CD4-positive, alpha-beta T cell treated with Interleukin-10 for 1 hour (primary cell): ENCODE measurements at places on chromosomes 16 and 17.

GRCh38 chr16:74766729-74767128, 7.9 kb downstream of the FA2H start:
- DNase-seq = no peak

DNA sequence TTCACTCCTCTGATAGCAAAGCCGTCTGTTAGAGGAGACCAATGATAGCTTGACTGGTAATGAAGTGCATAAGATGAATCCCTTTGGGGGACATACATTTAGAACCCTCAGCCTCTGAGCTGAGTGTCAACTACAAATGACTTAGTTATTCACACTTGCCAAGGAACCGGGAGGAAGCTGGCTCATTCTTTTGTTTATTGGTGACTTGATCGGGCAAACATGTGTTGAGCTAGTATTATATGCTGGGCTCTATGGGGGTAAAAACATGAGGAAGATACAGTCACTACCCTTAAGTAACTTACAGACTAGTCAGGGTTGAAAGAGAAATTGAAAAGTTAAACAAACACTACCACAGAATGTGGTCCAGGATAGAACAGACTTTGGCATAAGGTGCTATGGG, 3.0 kb downstream of the CCL16 start:
- no peak for DNase-seq

GRCh38 chr17:77371117-77371887, 230.5 kb downstream of the SEC14L1 start:
- no peak for DNase-seq

GRCh38 chr16:21158208-21159110, at the start of gene LDAF1:
TSS of gene LDAF1 (plus strand) at chr16:21158674. CDS start at chr16:21161183, 2,509 bp downstream.
- peak; percentile 68 for DNase-seq

DNA sequence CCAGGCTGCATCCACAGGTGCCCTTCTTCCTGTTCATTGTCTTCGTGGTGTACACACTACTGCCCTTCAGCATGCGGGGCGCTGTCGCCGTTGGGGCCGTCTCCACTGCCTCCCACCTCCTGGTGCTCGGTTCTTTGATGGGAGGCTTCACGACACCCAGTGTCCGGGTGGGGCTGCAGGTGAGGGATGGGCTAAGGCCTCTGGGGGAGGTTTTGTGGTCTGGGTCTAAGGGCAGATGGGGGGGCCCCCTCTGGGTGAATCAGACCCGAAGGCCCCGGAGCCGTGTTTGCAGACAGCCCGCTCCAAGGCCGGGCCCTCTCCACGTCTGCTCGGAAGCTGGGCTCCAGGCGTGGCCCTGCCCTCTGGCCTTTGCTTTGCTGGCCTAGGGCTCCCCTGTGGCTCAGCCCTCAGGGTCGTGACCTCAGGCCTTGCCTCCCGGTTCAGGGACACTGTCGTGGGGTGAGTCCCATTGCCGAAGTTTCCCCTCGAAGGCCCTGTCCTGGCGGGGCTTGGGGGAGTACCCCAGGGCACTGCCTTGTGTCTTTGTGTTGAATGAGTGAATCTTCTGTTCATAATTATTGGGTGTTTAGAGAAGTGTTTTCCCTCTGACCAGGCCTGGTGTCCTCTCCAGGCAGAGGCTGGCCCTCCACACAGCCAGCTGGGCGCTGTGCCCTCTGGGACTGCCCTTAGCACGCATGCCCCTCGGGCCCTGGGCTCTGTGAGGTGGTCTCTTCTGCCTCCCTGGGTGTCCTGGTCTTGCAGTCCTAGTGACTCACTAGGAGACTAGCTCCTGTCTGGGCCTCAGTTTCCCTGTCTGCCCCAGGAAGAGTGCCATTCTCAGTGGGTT, 25.6 kb downstream of the ADCY7 start:
- DNase-seq = no peak

DNA sequence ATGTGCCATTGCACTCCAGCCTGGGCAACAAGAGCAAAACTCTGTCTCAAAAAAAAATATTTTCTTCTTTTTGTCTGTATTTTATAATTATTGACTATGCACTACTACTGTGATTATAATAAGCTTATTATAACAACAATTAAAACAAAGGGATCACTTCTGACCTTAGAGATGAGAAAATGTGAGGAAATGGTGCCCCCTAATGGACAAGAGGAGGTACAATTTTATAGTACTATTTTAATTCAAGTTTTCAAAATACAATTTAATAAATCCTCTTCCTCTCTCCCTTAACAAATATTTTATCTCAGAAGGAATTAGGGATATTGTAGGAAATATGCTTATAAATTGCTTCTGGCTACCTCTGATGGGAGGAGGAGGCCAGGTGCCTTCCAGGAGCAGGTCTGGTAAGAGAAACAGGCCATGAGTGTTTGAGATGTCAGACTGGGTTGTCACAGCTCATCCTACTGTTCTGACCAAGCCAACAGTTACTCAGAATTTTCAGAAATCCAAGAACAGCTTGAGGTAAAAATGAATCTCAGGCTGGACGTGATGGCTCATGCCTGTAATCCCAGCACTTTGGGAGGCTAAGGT, 14.0 kb downstream of the VPS53 start:
- DNase-seq = peak; percentile 68

- DNase-seq = no peak
These were observed 13.5 kb upstream of the DBNDD1 start for GRCh38 chr16:90032674-90033331.

GRCh38 chr16:57619606-57620334, 8.7 kb upstream of the ADGRG1 start:
- DNase-seq = no peak
